Smooth muscle cell of the coronary artery (primary cell): ENCODE measurements at places on chromosomes 4 and X. TPM values are rescaled to one million over a fixed set of nuclear protein-coding genes. Genes with fewer than 3 reads are reported as not detected.

SHOX gene
- total RNA-seq, result not detected in 2 replicates

ATP8A1 gene
- 0.70 and 2.6 TPM in 2 replicates for total RNA-seq

CLDN22 gene
- 0.23 TPM in 1 of 2 replicates, not detected in the other for total RNA-seq

ADGRG2 gene
- not detected in 2 replicates for total RNA-seq

CXCL5 gene
- 0.08 TPM in 1 of 2 replicates, not detected in the other for total RNA-seq

KLHL13 gene
- 2.1 and 48.4 TPM in 2 replicates for total RNA-seq
